Thyroid gland (tissue), 4 donors: ENCODE measurements at places on chromosomes 5 and 9. TPM values are rescaled to one million over a fixed set of nuclear protein-coding genes. Genes with fewer than 3 reads are reported as not detected.

GRCh38 chr5:163718272-163718671, 212.9 kb downstream of the MAT2B start:
- no peak for DNase-seq

- no peak for DNase-seq
These were observed 138.8 kb downstream of the TRPM6 start for GRCh38 chr9:74748966-74749365.

INSL4 gene
- total RNA-seq: not detected

ANXA2R gene
- 3.1 TPM for total RNA-seq

DNA sequence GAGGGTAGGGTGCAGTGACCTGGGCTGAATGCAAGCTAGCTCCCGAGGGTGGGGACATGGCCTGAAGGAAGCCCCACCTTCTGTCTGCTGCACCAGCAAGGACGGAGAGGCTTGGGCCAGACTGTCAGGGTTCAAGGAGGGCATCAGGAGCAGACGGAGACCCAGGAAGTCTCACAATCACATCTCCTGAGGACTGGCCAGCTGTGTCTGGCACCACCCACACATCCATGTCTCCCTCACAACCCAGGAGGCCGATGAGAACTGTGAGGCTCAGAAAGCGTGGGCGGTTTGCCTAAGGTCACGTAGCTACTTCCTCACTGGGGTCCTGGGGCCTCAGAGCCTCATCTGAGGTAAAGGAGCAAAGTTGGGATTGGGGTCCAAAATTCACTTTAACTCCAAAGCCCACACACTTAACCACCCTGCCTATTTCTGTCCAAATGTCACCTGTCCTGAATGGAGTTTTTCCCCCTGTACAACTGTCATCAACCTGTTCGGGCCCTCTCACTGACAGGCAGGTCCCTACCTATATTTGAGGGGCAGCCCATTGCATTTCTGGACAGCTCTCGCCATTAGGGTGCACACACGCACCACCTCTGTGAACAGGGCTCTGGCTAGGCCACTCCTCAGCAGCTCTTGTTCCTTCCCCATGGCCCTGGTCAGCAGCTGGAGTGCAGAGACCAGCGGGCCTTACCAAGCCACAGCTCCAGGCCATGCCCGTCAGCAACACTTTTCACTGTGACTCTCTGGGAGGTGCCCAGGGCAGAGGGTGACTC, 3.4 kb downstream of the IL13 start:
- no peak for DNase-seq

ABCA1 gene
- total RNA-seq: 59.8 TPM

GRCh38 chr9:96087669-96088299, 212.3 kb downstream of the ERCC6L2 start:
- no peak for DNase-seq

SPINK5 gene
- total RNA-seq: not detected

- no peak for DNase-seq
These were observed 40.8 kb downstream of the ADAMTS2 start for GRCh38 chr5:179304466-179304865.

- DNase-seq: no peak
These were observed 3.9 kb upstream of the MGAT1 start for GRCh38 chr5:180806351-180807011.
